Thoracic aorta endothelial cell (primary cell): ENCODE measurements at places on chromosomes 11 and 22. TPM values are rescaled to one million over a fixed set of nuclear protein-coding genes. Genes with fewer than 3 reads are reported as not detected.

ADM2 gene
- total RNA-seq: 0.36 and 0.40 TPM in 2 replicates

P2RY6 gene
- total RNA-seq: 0.14 TPM in 1 of 2 replicates, not detected in the other

CD6 gene
- not detected in 2 replicates for total RNA-seq

EMID1 gene
- not detected in 2 replicates for total RNA-seq

OR51B5 gene
- not detected in 2 replicates for total RNA-seq

BIRC3 gene
- total RNA-seq: 3.1 and 3.4 TPM in 2 replicates

LINC01488 gene
- not detected in 2 replicates for total RNA-seq

RPS13 gene
- 1,240 and 1,433 TPM in 2 replicates for total RNA-seq

FBLN1 gene
- total RNA-seq: 0.14 and 0.66 TPM in 2 replicates

TRIM49 gene
- total RNA-seq: not detected in 2 replicates

OVOL1 gene
- total RNA-seq: not detected in 2 replicates

CD81 gene
- 157 and 189 TPM in 2 replicates for total RNA-seq

KLHL35 gene
- total RNA-seq: 1.0 and 2.1 TPM in 2 replicates

NAALADL1 gene
- 4.4 and 5.2 TPM in 2 replicates for total RNA-seq

SCGB1A1 gene
- not detected in 2 replicates for total RNA-seq

P4HA3 gene
- 11.8 and 29.1 TPM in 2 replicates for total RNA-seq

CTR9 gene
- total RNA-seq: 37.5 and 39.9 TPM in 2 replicates

SORL1 gene
- total RNA-seq: 0.29 and 0.66 TPM in 2 replicates

MUC6 gene
- total RNA-seq: not detected in 2 replicates

ADORA2A gene
- 28.4 and 41.4 TPM in 2 replicates for total RNA-seq

MS4A15 gene
- total RNA-seq: not detected in 2 replicates

SLC25A45 gene
- total RNA-seq: 1.6 and 2.1 TPM in 2 replicates

KCNJ5 gene
- not detected in 2 replicates for total RNA-seq

YPEL4 gene
- under 0.01 and 0.07 TPM in 2 replicates for total RNA-seq

GGTLC2 gene
- total RNA-seq: not detected in 2 replicates

SAA4 gene
- total RNA-seq: not detected in 2 replicates

CTTN gene
- 295 and 351 TPM in 2 replicates for total RNA-seq

SYCE3 gene
- not detected in 2 replicates for total RNA-seq

NELL1 gene
- not detected in 2 replicates for total RNA-seq

OR52A1 gene
- not detected in 2 replicates for total RNA-seq

IL18BP gene
- total RNA-seq: 9.4 and 13.5 TPM in 2 replicates

ABCG4 gene
- total RNA-seq: 0.13 and 0.57 TPM in 2 replicates

CENPM gene
- 19.7 and 26.7 TPM in 2 replicates for total RNA-seq

SLC43A1 gene
- 10.4 and 15.4 TPM in 2 replicates for total RNA-seq

PLA2G6 gene
- 3.5 and 4.7 TPM in 2 replicates for total RNA-seq

TP53I11 gene
- 36.0 and 39.1 TPM in 2 replicates for total RNA-seq

C11orf58 gene
- total RNA-seq: 169 and 233 TPM in 2 replicates

CENATAC gene
- 25.0 and 28.0 TPM in 2 replicates for total RNA-seq

CRYBA4 gene
- total RNA-seq: not detected in 2 replicates
